ENCODE measurements at places on chromosomes 1 and 21.

DNA sequence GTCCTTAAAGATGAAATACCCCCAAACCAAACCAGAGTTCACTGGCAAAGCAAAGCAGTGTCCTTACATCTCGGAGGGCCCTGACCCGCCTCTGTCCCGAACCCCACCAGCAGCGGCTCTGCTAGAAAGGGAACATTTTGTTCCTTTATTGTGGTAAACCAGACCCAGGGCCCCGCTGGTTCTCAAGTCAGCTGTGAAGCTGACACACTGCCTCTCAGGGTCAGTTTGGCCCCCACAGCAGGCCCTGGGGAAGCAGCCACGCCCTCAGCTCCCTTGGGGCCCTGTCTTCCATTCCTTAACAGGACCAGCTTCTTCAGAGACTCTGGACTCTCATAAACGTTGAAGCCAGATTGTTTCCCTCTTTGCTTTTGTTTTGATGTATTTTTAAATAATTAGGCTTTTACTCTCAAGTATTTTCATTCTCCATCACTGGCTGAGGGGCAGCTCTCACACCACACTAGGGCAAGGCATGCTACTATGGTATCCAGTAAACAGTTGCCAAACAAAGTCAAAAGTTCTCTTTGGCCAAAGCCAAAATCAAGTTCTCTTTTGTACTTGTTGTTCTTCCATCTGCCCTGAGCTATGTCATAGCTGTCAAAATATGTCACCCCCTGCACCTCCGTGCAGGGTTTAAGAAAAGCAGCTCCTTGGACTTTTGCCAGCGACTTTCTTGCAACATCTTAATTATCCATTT is 61.1 kb upstream of the ANGPTL1 start:
- no peak for DNase-seq

DNA sequence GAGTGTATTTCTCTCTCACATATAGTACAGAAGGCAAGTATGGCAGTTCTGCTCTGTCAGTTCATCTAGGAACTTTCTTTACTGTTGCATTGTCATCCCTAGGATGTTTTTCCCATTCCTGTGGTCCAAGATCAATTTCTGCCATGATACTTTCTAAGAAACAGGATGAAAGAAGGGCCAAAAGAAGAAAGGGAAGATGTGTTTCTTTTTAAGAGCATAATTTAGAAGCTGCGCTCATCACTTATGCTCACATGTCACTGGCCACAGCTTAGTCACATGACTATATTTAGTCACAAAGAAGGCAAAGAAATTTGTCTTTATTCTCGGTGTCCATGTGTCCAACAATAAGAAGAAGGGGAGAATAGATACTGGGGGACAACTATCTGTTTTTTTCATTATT is 7.0 kb upstream of the MAST2 start:
- DNase-seq, result no peak

GRCh38 chr1:180962178-180962577 is 49.5 kb downstream of the KIAA1614 start:
- no peak for DNase-seq

GRCh38 chr1:182428043-182428442 is 21.9 kb upstream of the RGSL1 start:
- DNase-seq, result no peak
